ENCODE measurements at places on chromosomes 13 and 19.

DNA sequence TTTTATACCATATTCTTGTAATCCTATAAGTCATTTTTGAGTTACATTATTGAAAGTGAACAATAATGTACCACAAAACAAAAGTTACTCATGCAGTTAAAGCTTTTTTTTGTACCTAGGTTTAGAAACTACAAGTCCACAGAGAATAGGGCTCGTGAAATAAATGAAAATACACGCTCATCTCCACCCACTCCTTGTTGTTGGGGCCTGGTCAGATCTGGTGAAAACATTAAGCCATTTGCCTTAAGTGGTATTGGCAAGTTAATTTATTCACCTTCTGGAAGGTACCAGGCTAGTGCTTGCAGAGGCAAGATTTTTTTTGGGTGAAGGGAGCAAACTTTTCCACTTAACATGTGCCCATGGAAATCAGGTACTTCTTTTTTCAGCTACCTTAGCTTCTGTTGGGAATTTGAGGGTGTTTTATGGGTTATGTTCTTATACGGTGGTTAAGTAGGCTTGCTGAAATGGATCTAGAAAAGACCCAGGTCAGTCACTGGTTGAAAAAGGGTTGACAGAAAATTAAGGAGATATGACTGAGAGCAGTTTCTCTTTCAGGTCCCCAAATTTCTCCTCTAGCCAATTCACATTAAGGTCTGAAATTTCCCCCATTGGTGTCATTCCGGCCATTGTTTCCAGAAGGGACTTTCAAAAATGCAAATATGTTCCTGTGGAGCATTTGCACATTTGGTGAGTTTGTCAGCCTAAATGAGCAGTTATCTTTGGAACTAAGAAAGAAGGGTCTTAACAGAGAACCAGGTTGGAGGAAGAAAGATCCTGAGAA lies 143.3 kb downstream of the KCNRG start:
- no peak for DNase-seq

- DNase-seq, result no peak
Measured at GRCh38 chr13:97413694-97414093, 20.3 kb upstream of the RAP2A start.

GRCh38 chr13:100546713-100547405 lies 41.7 kb downstream of the GGACT start:
- DNase-seq, result no peak

- no peak for DNase-seq
Measured at GRCh38 chr13:77333594-77333993, 6.7 kb upstream of the MYCBP2 start.

DNA sequence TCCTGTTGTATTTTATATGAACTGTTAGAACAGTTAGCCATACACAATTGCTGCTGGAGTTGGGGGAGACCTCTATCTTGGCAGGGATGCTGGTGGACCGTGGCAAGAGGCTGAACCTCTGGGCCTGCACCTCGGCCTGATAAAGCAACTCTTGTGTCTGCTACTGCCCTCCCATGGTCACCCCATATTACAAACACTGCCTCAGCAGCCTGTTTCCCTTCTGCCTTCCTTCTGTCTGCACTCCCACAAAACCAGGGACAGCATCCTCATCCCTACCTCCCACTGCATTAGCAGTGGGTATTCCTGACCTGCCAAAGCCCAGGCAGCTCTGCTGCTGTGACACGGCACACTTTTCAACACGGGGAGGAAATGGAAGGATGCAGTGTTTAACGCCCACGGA lies 456.4 kb downstream of the FGF14 start:
- DNase-seq, result no peak

DNA sequence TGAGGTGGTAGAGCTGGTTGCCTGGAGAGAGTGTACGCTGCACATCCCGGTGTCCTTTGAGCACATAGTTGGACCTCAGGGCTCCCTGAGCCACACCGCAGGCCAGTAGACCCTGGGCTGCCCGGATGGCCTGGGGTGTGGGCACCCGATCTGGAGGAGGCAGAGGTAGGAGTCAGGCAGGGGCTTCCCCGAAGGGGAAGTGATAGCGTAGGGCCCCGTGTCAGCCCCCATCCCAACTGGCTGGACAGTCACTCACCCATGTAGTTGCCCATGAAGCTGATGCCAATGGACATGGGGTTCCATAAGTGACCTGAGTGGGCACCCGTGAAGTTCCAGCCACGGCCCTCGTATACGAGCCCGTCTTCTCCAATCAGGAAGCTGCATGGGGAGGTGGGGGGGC lies 3.6 kb downstream of the PGLYRP1 start:
- DNase-seq, result no peak

DNA sequence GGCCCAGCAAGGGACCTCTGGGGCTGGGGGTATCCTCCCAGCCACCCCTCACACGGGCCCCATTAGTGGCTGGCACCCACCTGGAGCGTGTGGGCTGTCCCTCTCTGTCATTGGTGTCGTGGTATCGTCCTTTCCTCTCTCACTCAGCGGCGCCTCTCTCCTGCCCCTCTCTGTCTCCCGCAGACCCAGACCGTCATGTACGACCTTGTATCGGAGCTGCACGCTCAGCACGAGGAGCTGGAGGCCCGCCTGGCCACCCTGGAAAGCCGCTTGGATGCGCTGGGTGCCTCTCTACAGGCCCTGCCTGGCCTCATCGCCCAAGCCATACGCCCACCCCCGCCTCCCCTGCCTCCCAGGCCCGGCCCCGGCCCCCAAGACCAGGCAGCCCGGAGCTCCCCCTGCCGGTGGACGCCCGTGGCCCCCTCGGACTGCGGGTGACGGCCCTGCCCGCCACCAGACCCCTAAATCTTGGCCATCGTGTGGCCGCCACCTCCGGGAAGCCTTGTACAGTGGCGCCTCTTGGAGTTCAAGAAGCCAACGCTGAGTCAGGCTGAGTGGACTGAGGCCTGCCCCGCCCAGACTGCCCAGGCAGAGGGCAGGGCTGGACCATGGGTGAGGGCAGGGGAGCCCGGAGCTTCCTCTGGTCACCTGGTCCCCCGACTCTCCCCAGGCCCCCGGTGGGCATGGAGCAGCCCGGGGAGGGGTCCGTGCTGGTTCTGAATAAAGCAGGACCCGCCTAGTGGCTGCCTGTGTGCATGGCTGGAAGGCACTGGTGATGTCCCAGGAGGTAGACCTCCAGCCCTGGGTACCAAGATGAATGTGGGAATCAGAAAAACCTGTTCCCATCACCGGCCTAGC lies 9.8 kb upstream of the ARRDC2 start:
- no peak for DNase-seq

- no peak for DNase-seq
Measured at GRCh38 chr19:15098460-15098859, 8.7 kb upstream of the SYDE1 start.

DNA sequence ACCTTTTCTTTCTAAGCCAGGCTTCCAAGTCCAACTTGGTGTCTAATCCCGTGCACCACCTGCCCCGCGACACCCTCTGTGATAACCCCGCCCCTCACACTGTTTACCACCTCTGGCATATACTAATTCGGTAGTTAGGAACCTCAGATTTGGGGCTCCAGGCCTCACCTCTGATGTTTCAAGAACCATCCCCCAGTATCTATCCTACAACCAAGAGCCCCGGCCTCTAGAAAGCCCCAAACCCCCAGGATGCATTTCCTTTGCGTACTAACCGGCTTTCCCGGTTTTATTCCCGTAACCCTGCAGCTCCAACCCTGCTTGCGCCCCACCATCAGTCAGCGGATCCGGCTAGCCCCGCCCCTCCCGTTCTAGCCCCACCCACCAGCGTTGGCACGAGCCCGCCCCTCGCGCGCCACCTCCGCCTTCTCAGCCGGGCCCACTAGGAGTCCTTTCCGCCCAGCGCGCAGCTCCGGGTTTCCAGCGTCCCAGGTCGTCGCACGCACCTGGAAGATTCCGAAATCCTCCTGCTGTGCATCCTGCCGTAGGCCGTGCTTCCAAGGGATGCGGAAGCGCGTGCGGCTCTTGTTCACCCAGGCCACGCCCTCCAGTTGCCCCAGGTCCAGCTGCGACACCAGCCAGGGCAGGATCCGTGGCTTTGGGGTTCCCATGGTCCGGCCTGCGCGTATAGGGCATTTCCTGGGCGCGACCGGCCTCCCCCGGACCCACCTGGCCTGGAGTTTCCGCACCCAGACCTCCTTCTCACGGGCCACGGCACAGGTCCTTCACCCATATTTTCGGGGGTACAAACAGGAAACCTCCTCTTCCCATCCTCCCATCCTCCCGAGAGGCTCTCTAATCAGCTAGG lies 1.3 kb downstream of the IRF3 start:
- peak; percentile 95 for DNase-seq

DNA sequence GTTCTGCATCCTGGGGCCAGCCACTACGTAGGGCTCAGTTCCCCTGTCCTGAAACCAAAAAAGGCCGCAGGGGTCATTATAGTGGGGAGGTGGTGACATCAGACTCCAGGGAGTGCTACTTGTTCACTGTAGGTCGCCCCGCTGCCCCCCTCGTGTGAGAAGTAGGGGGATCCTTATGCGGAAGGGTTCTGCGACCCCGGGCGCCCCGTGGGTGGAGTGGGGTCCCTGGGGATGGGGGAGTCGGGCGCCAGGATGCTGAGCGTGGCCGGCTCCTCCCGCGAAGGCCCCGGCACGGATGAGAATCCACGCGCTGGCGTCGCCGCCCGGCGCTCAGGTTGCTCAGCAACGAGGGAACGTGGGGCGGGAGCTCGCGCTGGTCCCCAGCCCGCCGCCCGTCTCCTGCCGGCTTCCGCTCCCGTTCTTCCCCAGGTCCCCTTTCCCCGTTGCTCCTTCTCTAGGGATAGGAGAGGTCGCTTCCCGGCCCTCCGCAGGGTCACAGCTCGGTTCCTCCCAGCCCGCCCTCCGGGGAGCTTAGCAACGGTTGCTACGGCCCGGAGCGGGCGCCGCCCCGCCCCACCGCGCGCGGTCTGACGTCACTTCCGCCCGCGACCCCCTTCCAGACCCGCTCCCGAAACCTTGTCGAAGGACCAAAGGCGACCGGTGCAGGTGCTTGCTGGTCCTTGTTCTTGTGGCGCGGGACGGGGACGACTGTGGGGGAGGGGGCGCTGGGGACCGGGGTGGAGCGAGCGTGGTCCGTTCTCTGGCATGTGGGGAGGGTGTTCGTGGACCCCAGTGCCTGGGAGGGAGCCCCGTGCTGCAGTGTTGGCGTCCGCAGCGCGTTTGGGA lies at the start of gene NAT14:
TSS of gene NAT14 (plus strand) at position 596 of the 846 bp plus-strand sequence. CDS start 521 bp downstream, outside the sequence.
- DNase-seq, result peak; percentile 80

GRCh38 chr13:20840568-20840967 lies 62.0 kb downstream of the XPO4 start:
- DNase-seq, result no peak

DNA sequence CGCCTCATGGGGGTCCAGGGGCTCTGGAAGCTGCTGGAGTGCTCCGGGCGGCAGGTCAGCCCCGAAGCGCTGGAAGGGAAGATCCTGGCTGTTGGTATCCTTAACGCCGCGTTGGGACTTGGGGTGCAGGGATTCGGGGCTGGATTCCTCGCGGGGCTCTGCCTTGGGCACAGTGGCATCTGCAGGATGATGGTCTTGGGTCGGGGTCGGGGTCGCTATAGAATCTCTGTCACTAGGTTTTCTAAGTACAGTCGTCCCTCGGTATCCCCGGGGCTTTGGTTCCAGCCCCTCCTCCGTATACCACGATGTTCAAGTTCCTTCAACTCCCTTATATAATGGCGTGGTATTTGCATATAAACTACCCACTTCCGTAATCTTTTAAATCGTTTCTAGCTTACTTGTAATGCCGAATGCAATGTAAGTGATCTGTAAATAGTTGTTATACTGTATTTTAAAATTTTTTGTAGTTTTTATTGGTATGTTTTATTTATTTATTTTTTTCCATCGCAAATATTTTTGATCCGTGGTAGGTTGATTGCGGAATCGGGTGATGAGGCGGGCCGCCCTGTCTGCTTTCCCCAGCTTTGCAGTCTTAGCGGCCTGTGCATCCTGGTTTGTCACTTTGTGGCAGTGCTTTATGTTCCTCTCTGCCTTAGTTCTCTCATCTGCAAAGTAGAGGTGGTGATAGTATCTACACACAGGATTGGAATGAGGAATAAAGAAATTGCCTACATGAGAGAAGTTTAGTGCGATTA lies 606 bp downstream of the ERCC5 start:
- peak; percentile 57 for DNase-seq

GRCh38 chr13:99658261-99658991 lies 157.2 kb downstream of the TM9SF2 start:
- peak; percentile 56 for DNase-seq

- no peak for DNase-seq
Measured at GRCh38 chr13:48069573-48069972, 25.3 kb downstream of the MED4 start.

DNA sequence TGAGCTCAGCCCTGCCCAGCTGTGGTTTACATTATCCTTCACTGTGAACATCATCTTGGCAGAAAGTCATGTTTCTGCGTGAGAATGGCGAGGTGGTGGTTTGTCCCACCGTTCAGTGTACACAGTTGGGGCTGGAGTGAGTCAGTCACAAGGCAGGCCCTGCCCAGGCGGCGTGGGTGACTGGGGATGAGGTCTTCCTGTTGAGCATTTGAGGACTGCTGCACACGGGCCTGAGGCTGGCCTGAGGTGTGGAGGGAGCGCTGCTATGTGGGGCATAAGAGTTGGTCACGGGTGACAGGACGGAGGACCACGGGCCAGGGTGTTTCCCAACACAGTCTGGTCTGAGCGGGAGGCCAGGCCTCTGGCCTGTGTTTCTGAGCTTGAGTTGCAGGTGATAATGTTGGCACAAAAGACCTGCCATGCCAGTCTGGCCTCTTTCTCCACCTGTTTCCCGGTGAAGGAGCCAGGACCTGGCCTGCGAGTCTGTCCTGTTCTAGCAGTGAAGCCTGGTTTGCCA lies 13.4 kb upstream of the C19orf33 start:
- no peak for DNase-seq

DNA sequence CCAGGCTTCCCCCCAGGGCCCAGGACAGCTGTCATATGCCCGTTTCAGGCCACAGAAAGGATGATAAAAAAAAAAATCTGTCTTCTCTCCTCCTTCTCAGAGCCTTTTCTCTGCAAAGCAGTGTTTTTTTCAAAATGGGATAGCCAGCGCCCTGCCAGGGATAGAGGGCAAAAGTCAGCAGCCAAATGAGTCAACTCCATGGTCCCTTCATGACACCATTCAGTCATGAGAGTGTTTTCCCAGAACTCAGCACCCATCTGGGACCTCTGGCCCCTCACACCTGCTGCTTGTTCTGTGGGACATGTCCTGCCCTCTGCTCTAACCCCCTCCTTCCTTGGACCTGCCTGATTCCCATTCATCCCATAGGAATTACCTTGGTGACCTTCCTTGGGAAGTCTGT lies 95.0 kb downstream of the CYSLTR2 start:
- no peak for DNase-seq

DNA sequence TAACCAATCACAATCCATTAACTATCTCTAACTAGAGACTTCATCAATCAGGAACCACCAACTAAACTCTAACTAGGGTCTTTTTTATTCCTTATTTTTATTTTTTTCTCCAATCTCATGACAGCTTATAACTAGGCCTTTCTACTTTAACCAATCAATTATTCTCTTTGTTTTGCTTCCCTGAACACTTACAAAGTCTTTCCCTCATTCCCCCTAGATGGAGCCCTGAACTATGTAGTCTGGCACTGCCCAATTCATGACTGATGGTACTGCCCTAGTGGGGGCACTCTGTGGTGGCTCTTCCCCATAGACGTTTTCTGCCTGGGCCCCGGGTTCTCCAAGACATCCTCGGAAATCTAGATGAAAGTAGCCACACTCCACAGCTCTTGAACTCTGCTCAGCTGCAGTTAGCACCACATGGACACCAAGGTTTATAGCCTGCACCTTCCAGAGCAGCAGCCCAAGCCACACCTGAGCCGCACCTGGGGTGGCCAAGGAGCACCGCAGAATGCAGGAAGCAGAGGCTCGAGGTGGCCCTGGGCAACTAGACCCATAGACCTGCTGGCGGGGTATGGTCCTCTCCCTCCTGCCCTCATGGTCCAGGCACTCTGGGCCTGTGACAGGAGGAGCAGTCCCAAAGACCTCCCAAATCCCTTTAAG lies 6.6 kb downstream of the ATP7B start:
- DNase-seq, result no peak

GRCh38 chr19:6811906-6812305 lies 39.4 kb downstream of the VAV1 start:
- DNase-seq, result no peak
